ENCODE measurements at places on chromosomes 1 and 21.

- DNase-seq: no peak
These were observed 496.9 kb upstream of the LRRC7 start for GRCh38 chr1:69070660-69071373.

GRCh38 chr1:145994391-145995120 lies 1.8 kb downstream of the TXNIP start:
- no peak for DNase-seq

GRCh38 chr1:30900931-30901560 lies 7.5 kb downstream of the SDC3 start:
- no peak for DNase-seq

- no peak for DNase-seq
These were observed 59.0 kb downstream of the SLX9 start for GRCh38 chr21:44998621-44999427.

GRCh38 chr1:165580931-165581871 lies 37.4 kb downstream of the LRRC52 start:
- no peak for DNase-seq

- DNase-seq: no peak
These were observed 88.3 kb upstream of the ARHGAP29 start for GRCh38 chr1:94325377-94326302.

DNA sequence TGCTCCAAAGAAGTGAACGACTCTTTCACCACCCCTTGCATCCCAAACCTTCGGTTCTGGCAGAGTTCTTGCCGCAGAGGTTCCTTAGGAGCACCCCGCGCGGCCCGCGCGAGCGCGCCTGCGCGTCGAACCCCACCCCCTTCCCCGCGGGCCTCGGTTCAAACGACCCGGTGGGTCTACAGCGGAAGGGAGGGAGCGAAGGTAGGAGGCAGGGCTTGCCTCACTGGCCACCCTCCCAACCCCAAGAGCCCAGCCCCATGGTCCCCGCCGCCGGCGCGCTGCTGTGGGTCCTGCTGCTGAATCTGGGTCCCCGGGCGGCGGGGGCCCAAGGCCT lies at the start of gene C1orf56:
C1orf56 (plus strand) TSS at position 161 of the 334 bp plus-strand sequence; CDS start at position 258, 97 bp downstream.
- peak; percentile 84 for DNase-seq

DNA sequence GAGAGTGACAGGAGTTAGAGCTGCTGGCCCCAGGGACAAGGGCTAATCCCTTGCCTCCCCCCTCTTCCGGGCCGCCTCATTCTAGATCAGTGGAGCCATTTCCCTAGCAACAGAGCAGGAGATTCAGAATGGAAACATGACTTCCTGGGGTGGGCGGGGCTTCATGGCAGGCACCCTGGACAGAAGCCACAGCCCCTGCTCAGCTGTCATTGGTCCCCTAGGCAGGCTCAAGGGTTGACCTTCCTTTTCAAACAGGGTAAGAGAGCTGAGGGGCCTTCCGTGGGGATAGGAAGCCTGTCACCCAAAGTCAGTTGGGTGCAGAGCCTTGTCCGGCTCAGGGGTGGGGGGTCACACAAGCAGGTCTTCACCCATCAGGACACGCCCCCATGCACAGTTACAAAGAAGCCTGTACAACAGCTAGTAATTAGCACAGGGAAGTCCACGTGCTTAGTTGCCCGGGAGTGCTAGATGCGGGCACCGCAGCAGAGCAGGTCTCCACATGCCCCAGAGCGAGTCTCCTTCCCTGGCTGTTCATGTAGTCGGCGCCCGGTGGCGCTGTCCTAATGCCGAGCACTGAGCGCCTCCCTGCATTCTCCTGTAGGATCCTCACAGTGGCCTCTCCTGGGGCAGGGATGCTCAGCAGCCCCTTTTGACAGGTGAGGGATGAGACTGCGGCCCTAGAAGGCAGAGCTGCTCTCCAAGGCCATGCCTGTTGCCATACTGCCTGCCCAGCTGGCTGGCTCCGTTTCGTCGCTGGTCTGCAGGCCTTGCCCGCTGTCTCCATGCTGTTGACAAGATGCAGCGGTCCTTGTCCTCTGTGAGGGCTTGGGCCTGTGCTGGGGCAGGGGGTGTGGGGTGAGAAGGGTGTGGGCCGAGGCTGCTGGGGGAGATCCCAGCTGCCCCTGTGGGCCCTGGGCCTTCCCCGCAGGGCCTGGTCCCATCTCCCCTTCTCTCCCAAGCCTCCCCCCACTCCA lies 5.1 kb downstream of the TMEM201 start:
- DNase-seq: no peak

- DNase-seq: no peak
These were observed 5.0 kb upstream of the HTR1D start for GRCh38 chr1:23222331-23222730.

DNA sequence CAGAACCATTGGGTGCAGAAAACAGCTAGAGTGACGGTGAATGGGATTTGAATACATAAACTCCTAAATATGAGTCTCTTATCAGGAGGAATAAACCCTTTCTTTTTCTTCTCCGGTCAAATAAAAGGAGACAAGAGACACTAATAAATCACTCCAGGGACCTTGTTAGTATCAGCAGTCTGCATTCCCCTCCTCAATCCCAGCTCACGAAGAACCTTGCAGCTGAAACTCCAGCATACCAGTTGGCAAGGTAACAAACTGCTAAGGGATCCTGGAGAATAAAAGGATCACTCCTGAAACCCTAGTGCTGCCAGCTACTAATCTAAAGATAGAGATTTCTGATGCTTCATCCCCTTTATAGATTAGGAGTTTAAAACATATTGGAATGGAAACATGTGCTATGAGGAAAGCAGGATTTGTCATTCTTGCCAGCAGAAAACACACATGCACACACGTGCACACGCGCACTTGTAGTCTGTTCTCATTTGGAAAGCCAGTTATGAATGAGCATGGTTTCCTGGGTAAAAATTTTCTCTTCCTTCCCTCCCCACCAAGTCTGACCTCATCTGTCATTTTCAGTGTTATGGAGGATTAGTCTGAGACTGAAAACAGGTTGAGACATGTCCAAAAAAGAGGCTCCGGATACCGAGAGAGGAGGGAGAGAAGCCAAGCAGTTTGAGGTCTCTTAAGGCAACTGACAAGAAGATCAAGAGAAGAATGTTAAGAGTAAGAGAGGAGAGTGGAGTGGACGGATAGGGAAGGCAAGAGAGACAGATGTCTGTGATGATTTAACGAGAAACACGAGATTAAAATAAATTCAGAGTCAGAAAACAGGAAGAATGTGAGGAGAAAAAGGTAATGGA lies 10.9 kb downstream of the IER5 start:
- no peak for DNase-seq

- DNase-seq: no peak
These were observed 9.6 kb downstream of the STUM start for GRCh38 chr1:226558036-226558650.

GRCh38 chr1:1894354-1895059 lies 3.6 kb upstream of the GNB1 start:
- no peak for DNase-seq

GRCh38 chr1:245589316-245589715 lies 434.5 kb downstream of the KIF26B start:
- DNase-seq: no peak

- no peak for DNase-seq
These were observed 164.7 kb upstream of the KCNJ15 start for GRCh38 chr21:38092051-38092450.

- peak; percentile 94 for DNase-seq
These were observed at the start of gene F3 for GRCh38 chr1:94541246-94542087. F3 (minus strand) TSS chr1:94541759; CDS start chr1:94541636, 123 bp downstream.

DNA sequence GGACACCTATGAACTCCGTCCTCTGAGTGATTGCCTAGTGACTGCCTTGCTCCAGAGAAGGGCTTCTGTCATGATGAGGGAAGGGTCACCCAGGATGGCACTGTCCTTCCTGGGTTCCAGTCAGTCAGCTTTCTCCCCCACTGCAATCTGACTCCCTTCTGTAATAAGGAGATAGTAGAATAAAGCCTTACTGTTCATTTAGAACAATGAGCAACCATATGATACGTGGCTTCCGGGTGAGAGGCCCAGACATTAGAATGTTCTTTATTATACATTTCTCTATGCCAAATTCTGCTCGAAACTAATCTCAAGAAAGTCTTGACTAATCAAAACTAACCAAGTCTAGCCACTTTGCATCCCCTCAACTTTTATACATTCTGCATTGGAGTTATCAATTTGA lies 8.5 kb upstream of the MTMR11 start:
- DNase-seq: no peak

DNA sequence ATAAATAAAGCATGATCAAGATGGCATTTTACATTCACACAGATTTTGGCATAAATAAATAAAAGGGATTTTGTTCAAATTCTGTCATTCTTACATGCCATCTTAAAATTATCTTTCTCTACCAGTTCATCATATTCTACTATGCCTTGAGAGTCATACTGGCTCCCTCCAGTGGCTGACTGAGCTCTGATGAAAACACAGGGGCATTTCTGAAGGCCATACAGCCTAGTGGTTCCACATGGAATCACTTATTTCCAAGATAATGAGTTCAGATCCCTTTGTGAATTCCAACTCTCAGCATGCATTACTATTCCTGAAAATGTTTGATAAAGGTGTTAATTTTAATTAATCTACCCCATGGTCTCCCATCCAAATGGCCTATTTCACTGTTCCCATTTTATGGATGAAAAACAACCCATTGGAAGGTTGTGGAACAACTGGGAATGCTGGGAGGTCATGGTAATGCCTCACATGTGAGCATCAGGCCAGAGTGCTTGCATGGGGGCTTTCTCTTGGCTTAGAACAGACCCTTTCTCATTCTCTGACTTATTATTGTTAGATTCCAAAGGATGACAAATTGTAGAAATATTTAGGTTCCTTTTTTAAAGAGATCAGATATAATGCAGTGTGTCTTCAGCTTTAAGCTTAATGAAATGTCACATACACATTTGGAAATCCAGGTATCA lies 622.4 kb upstream of the PKN2 start:
- DNase-seq: no peak

DNA sequence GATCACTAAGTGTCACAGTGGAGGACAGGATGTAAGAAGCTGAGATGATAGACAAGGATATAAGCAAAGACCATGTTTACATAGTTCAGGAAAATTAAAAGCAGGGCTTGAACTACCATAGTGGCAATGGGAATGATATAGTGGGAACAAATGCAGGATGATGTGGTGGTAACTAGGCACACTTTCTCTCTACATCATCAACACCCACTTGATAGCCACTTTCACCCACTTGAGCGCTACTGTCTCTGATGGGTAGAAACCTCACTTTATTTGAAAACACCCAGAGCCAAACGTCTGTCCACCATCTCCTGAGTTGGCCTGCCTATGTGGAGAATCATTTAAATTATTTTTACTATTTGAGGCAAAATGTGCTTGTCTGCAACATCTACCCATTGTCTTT lies 305.0 kb upstream of the ST6GALNAC5 start:
- no peak for DNase-seq

- no peak for DNase-seq
These were observed 93.0 kb downstream of the HFM1 start for GRCh38 chr1:91311672-91312071.

DNA sequence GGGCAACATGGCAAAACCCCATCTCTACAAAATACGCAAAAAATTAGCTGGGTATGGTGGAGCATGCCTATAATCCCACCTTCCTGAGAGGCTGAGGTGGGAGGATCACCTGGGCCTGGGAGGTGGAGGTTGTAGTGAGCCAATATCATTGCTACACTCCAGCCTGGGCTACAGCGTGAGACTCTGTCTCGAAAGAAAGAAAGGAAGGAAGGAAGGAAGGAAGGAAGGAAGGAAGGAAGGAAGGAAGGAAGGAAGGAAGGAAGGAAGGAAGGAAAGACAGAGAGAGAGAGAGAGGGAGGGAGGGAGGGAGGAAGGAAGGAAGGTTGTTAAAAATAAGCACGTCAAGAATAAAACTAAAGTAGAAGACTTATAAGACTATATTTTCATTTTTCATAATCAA lies 17.0 kb upstream of the ATP1A1 start:
- DNase-seq: no peak

GRCh38 chr1:244789731-244790130 lies 45.7 kb upstream of the COX20 start:
- no peak for DNase-seq

DNA sequence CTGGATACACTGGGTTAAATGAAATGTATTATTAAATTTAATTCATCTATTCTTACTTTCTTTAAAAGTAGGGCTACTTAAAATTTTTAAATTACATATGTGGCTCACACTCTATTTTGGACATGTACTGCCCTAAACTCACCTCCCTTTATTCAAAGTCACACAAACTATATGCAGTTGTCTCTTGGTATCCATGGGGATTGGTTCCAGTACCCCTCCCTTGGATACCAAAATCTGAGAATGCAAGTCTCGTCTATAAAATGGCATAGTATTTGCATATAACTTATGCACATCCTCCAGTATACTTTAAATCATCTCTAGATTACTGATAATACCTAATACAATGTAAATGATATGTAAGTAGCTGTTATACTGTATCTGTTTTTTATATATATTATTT lies 57.6 kb downstream of the FAF1 start:
- no peak for DNase-seq

DNA sequence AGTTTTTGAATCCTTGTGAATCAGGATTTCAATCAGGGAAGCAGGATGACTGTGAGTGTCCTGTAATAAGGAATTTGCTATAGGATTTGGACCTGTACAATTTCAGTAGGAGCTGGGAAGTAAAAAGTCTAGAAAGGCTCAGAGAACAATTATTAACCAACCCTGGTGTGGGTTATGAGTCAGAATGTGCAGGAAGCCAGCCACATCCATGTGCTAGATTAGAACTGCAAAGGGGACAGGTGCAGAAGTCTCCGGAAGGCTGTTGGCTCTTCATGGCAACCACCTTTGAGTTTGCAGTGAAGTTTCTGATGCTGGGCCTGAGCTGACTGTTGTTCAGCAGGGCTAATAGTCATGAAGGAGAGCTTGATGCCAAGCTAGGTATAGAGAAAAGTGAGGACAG lies 70.7 kb downstream of the SPATA46 start:
- DNase-seq: no peak

- no peak for DNase-seq
These were observed 36.7 kb downstream of the ZBTB40 start for GRCh38 chr1:22488319-22488718.

DNA sequence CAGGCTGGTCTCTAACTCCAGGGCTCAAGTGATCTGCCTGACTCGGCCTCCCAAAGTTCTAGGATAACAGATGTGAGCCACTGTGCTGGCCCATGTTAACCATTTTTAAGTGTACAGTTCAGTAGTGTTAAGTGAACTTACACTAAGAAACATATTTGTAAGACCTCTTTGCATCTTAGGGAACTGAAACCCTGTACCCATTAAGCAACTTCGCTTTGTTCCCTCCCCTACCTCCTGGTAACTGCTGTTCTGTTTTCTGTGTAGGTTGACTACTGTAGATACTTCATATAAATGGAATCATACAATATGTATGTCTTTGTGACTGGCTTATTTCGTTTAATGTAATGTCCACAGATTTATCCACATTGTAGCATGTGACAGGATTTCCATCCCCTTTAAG lies 11.0 kb downstream of the NUDC start:
- no peak for DNase-seq

- no peak for DNase-seq
These were observed 9.1 kb downstream of the LGALS8 start for GRCh38 chr1:236532850-236533249.

- DNase-seq: no peak
These were observed 1995.8 kb downstream of the NCAM2 start for GRCh38 chr21:22993822-22994574.

GRCh38 chr21:44805226-44805625 lies 3.6 kb upstream of the UBE2G2 start:
- DNase-seq: no peak

Data from coronary artery (tissue), 2 donors.